SJSA1 (cell line): ENCODE measurements at places on chromosomes 12 and 14. TPM values are rescaled to one million over a fixed set of nuclear protein-coding genes. Genes with fewer than 3 reads are reported as not detected.

DNA sequence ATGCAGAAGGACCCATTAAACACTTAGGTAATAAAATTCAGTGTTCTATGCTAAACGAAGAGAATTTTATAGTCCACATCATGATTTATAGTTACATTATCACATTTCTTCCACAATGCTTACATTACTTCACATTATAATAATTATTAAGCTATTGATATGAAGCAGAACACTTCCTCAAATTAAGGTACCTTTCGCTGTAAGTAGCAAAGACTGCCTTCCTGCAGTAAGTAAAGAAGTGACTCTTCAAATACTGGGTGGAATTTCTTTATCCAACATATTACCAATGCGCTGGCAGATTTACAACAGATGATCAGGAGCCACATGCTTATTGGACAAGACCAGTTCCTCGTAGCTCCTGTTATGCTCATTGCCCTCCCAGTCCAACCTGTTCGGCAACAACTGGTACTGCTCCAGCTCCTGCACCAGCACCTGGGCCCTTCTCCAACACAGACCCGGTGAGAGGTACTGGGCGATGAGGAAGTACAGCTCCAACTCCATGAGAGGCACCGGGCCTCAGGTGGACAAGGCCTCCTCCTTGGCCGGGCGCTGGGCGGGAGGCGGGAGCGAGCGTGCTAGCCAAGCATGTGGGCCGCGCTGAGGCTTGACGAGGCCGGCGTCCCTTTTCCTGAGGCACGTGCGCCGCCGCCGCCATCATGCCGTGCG lies 210.7 kb upstream of the ATP2B1 start:
- no peak for DNase-seq

The GUCY2C gene
- total RNA-seq: not detected in 2 replicates

The CACNA1C gene
- total RNA-seq: 6.1 and 17.0 TPM in 2 replicates

GRCh38 chr14:101087614-101088394 lies 184.3 kb upstream of the RTL1 start:
- DNase-seq: no peak

- DNase-seq: no peak
Observed at GRCh38 chr12:125053821-125054220, 11.4 kb upstream of the AACS start.

DNA sequence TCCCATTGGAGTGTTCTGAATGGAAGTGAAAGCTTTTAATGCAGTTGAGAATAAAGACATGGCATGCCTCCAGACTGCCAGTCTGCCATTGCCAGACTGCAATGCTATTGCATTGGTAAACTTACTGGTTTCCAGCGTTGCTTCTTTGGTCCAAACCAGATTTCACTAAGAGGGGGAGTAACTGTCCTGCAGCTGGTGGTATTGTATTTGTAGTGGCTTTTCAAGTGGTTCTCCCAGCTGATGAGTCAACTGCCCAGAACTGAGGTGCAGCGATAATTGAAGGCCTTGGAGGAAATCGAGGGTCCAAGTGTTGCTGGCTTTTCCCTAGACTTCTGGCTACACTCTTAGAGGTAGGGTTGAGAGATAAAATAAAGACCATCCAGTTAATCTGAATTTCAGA lies 31.9 kb downstream of the ERG28 start:
- DNase-seq: no peak

- no peak for DNase-seq
Observed at GRCh38 chr12:25992026-25992782, 33.7 kb downstream of the RASSF8 start.

DNA sequence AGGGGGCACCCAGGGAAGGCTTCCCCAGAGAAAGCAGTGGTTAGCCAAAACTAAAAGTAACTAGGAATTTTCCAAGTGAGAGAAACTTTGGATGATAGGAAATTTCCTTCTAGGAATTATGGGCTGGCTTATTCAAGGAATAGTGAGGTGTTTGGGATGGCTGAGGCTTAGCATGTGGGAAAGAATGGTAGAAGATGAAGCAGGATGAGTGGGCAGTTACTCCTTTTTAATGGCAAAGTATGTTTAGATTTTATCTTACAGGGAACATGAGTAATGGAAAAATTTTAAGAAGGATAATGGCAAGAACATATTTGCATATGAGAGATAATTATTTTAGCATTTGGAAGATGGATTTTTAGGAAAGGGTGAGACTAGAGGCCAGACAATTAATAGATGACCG lies 197.6 kb downstream of the SLC38A4 start:
- no peak for DNase-seq

DNA sequence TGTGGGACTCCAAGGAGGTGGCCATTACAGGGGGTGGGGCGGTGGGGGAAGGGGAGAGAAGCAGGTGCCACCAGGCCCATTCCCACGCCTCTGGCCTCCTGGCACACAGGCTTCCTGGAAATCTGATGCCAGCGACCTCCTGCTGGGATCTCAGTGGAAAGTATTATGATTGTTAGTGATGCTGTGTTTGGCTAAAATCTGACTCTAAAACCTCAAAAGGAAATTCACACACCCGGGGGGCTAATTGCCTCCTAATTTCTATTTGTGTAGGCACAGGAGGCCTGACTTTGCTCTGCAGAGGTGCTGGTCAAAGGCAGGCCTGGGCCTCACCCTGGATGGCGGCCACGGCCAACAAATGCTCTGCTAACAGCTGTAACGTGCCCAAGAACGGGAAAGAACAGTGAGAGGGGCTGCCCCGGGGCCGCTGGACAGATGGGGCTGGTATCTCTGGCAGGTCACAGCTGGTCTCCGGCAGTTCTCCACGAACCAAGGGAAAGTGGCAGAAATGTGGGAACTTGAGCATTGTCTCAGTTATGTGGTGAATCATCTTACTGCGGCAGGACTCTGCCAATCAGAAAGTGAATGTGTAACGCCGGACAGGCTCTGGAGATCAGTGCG lies 14.3 kb downstream of the FAM181A start:
- peak; percentile 55 for DNase-seq

GRCh38 chr14:22184157-22184829 lies 404.7 kb downstream of the DAD1 start:
- DNase-seq: no peak

GRCh38 chr12:86914721-86915120 lies 658.5 kb upstream of the MGAT4C start:
- DNase-seq: no peak

- DNase-seq: peak; percentile 50
Observed at GRCh38 chr14:32010604-32011125, 66.4 kb upstream of the ARHGAP5 start.

DNA sequence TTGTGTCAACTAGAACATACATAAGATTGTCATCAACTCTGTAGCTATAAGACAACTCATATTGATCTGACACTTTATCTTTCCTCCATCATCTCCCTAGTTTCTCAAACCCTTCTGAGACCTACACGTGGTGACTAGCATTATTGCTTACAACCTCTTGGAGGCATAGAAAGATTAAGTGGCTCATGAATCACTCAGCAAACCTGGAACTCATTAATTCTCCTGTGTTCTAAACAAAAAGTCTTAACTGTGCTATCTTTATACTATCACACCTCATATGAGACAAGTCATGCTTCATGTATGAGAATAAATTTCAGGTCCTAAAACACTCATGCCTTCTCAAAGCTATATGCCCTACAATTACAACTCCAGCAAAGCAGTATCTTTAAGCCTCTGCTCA lies 408.6 kb upstream of the SYT1 start:
- no peak for DNase-seq

The PPFIBP1 gene
- total RNA-seq: 52.9 and 86.9 TPM in 2 replicates

DNA sequence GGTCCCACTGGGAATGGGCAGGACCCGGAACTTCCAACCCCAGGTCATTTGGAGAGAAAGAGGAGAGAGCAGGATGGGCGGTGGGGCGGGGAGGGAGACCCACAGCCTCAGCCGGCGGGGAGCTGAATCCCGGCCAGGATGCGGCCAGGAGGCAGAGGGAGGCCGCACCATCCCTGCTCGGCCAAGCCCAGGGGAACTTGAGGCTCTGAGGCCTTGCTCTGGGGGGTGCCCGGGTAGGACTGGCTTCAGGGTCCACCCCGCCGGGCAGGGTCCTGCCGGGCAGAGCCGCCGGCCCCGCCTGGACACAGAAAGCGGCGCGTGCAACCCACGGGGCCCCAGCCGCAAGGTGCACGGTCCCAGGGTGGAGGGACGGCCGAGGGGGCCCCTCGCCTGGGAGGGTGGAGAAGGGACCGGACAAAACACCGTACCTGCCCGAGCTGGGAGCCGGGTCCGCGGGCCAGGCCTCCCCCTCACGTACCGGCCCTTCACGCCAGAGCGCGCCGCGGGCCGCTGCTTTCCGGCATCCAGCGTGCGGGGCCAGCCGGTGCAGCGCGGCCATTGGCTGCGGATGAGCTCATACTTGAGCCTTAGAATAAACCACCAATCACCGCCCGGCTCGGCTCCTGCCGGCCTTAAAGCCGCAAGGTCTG lies at the start of gene RPS6KL1:
Gene RPS6KL1 (minus strand): TSS at position 509 of the 650 bp plus-strand sequence. CDS start 1,719 bp downstream, outside the sequence.
- no peak for DNase-seq

DNA sequence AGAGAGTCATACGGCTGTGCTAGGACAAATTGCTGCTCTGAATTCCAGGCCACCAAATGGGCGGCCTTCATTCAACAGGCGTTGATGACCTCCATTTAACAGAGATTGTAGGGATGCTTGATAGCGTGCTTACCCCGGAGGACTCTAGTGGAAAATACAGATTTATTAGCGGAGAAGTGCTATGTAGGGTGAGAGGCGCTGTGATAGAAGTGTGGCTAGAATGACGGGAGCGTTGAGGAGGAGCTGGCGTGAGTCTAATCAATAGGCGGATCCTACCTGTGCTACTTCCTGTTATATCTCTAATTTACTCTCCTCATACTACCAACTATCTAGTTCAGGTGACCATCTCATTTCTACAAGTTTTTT lies 668 bp downstream of the MRPS35 start:
- no peak for DNase-seq

The CNTN1 gene
- total RNA-seq: 1.4 and 4.6 TPM in 2 replicates

DNA sequence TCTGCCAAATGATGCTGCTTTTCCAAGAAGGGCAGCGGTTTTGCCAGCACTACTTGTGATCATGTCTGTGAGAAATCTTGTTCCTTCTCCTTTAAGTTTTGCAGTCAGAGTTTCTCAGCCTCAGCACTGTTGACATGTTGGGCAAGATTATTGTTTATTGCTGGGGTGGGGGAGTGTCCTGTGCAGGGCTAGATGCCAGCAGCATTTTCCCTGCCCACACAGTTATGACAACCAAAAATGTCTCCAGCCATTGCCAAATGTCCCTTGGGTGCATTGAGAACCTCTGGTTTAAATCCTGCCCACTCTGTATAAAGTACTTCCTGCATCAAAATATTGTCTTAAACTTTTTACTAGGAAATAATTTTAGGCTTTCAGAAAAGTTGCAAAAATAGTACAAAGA lies 20.0 kb downstream of the TMEM132C start:
- DNase-seq: no peak

- DNase-seq: no peak
Observed at GRCh38 chr12:51898506-51898905, 8.8 kb upstream of the ACVRL1 start.

GRCh38 chr12:115023279-115024265 lies 339.6 kb upstream of the TBX3 start:
- DNase-seq: no peak

- DNase-seq: no peak
Observed at GRCh38 chr12:14263742-14264141, 101.7 kb upstream of the ATF7IP start.

The HAL gene
- total RNA-seq: 0.18 and 0.34 TPM in 2 replicates

DNA sequence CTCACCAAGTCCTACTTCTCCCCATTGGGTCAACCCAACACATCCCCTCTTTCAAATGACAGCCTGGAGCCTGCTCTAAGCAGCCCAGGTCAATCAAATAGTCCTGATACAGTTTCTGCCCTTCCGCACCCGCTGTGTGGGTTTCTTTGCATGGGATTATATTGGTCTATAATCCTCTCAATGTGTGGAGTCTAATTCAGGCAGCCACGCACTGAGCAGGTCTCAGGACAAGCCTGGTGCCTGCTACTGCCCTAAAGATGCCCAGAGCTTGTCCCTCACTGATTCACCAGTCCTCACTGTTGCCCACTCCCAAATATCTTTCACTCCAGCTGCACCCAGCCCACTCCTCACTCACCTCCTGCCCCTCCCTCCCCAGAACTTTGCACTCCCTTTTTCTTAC lies 16.4 kb downstream of the ACTN1 start:
- no peak for DNase-seq

DNA sequence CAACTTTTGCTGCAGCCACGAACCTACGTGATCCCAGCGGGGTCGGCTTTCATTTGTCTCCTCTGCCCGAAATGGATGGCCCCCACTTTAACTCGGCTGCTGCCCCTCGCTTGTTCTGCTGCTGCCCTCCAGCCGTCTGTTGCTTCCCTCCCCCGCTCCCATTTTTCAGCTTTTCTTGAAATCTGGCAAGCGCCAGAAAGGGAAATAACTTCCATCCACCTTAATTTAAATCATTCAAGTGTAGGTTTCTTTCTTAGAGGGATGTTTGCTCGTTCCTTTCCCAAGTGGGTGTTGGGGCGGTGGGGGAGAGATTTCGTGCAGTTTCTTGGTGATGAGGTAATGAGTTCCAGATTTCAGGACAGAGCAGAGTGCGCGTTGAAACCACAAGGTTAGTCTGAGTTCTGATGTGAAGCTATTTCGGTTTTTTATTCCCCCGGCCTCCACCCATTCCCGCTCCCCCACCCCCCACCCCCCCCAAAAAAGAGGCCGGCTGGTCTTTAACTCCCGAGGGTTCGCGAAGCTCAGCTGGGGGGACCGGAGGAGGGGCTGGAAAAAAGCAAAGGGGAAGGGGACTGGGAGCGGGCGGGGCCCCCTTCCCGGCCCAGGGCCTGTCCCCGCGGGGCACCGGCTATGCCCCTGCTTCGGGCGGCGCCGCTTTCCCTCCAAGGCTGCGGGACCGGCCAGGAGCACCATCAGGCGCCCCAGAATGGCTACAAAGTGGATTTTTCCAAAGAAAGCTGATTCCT lies 2.2 kb upstream of the ZFP36L1 start:
- DNase-seq: peak; percentile 84
